T follicular helper cell (primary cell): ENCODE measurements at places on chromosomes 13 and 19.

DNA sequence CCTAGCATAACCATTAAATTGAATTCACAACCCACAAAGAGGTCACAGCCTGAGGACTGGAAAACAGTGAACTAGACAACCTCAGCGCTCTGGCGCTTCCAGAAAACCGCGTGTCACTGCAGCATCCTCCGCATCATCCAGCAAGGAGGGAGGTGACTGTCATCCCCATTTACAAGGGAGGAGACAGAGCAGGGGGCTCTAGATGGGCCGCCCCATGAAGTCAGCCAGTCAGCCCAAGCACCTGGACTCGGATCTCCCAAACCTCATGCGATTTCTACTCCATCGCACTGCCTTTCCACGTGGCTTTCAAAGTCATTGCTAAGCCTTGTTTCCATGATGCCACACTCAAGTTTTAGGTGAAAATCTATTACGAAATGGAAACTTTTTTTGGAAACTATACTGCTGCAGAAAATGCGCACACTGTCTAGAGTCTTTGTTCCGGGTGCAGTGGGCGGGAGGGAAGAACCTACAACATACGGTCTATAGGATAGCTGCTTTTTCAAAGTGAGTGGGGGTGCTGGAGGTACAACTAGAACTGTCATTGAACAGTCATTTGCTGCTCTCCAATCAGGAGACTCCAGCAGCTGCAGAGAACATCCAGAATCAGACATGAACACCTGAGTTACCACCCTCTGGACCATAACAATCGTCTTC is 2.8 kb downstream of the AP3D1 start:
- no peak for DNase-seq

- no peak for DNase-seq
Measured at GRCh38 chr13:82439159-82439904, 1442.9 kb downstream of the SLITRK1 start.

- no peak for DNase-seq
Measured at GRCh38 chr13:99379856-99380801, 72.9 kb upstream of the GPR183 start.

DNA sequence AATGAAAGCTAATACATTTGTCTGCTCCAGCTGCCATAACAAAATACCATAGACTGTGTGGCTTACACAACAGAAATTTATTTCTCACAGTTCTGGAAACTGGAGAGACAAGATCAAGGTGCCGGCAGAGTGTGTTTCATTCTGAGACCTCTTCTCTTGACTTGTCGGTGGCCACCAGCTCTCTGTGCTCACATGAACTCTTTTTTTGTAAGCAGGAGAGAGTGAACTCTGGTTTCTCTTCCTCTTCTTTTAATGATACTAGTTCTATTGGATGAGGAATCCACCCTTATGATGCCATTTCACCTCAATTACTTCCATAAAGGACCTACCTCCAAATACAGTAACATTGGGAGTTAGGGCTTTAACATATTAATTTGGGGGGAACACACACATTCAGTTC is 11.7 kb downstream of the KCTD12 start:
- DNase-seq, result no peak

DNA sequence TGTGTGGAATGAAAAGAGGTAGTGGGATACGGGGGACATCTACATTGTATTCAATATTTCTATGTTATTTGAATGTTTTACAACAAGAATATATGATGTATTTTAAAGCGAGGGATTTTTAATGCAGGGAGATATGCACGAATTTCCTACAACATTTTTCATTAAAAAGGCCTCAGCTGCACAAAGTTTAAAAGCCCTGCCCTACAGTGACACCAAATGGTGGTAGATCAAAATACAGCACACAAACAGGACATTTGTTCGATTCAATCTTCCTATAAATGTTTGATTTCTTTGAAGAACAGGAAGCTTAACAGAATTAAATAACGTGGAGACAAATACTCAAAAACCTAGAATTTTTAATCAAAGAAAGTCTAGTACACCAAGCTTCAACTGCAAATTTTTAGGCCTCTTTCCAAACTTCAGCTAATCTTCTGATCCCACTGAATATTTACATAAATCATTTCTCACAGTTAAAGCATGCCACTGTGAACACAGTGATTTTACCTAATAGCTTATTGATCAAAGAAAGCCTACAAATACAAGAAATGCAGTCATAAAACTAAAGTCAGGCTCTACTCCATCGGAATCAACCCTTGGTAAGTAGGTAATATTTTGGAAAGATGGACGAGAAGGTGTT is 257.2 kb downstream of the DIAPH3 start:
- DNase-seq, result no peak

DNA sequence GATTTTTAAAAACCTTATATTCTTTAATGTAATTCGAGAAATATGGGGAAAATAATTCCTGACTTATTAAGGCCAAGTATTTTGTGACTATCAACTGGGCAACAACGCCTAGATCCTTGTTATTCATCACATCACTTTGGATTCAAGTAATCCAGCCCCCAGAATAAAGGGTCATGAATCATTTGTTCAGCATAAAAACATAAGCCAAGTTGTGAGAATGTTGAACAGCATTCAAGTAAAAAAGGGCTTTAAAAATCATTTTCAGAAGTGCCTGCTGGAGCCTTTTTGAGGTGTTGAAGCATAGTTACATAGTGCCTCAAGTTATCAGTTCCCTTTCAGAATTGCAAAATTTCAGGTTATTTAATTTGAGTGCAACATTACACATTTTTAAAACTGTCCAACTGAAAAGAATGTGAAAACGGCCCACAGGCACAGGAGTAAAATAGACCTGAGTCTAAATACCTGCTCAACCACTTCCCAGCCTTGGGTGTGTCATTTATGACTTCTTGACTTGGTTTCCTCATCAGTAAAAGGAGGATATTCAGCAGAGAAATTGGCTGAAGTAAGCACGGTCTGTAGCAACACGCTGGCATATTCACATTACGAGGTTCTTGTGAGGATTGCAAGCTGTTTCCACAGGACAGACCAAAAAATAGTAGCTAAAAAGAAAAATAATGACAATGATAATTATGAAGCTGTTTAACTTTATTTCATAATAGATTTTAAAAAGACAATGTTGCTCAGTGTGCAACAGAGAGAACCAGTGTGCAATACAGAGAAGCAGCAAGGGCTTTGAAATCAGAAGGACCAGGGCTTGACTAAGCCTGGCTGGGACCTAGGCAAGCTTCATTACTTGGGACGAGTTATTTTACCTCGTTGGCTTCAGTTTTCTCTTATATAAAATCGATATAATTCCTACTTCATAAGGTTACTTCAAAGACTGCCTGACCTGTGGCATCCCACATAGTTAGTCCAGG is 56.6 kb downstream of the MBNL2 start:
- no peak for DNase-seq

DNA sequence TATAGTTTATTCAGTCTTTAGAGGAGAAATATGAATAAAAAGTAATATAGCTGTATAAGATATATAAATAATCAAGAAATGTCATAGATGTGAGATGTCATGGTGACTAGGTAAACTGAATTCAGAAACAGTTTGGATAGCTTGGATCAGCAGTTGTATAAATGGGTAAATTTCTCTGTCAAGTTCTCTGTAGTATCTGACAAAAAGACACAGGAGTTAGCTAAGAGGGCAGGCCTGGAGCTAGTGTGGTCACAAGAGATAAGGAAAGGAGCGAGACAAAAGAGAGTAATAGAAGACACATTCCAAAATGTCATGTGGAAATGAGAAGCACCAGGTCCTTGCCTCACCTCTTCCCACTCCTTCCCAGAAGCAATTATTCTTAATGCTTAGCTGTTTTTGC is 349.0 kb downstream of the LMO7 start:
- DNase-seq, result no peak

GRCh38 chr13:32432856-32433255 is 4.9 kb upstream of the N4BP2L1 start:
- no peak for DNase-seq

DNA sequence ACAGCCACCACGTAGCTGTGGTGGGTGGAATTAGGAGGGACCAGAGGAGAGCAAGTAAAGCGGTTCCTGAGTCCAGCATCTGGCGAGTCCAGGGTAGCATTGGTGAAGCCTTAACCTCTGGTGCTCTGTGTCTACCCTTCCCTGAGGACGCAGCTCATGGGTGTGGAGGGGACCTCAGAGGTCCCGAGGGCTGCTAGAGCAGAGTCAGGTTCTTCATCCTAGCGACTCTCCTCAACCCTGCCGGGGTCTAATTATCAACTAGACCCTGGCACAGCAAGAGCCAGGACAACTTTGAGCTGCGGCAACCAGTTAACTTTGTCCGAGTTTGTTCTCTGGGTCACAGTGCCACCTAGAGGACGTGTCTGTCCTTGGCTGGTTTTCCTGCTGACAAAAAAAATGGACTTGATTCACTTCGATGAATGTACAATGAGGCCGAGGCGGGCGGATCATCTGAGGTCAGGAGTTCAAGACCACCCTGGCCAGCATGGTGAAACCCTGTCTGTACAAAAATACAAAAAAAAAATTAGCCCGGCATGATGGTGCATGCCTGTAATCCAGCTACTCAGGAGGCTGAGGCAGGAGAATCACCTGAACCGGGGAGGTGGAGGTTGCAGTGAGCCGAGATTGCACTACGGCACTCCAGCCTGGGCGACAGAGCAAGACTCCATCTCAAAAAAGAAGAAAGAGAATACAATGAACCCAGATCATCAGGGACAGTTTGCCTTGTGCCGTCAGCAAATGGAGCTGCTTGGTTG is 25.0 kb downstream of the TSSK6 start:
- DNase-seq, result peak; percentile 78
